ENCODE measurements at places on chromosomes 6 and 20.

DNA sequence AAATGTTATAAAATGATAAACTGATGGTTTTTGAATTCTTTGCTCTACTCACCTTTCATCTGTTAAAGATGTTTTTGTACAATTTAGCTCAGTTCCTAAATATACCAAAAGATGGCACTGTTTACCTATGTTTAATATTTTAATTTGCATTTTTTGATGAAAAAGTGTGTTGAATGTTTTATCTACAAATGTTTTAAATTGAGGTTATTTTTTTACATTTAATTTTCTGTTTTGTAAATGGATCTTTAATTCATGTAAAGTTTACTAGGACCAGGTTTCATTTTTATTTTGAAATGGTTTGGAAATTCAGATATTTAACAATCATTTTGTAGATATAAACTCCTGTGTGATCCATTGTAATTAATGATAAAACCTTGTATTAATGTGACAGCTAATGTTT is 30.0 kb downstream of the CDKAL1 start:
- no peak for DNase-seq

DNA sequence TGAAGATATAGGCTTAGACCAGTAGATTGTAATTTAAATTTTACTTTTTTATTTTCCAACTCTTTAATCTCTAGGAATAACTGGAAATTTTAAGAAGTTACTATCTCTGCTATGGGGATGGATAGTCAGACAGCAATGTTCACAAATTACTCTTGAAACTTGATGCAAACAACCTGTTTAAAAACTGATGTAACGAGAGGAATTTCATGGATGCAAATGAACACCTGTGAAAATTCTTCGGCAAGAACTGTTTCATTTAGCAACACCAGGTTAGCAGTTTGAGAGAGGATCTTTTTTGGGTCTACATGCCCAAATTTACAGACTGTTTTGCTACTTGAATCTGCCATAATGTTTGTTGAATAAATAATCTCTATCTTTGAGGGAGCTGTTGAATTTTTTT is 20.0 kb upstream of the RSPH3 start:
- DNase-seq: no peak

- no peak for DNase-seq
Measured at GRCh38 chr20:54058420-54059139, 11.8 kb downstream of the BCAS1 start.

DNA sequence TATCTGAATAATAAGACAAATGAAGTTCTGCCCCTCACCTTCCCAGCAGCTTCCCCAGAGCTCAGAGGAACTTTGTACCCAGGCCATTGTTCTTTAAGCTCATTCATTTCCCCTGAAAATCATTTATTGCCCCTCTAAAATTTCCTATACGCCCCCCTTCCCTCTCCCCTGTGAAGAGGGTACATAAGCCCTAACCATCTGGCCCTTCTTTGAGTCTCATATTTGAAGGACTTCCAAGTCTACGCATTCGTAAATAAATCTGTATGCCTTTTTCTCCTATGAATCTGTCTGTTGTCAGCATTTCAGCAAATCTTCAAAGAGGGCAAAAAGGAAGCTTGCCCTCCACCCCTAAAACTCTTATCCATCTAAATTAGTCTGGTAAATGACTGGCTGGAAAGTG is 73.1 kb upstream of the DST start:
- DNase-seq: no peak

DNA sequence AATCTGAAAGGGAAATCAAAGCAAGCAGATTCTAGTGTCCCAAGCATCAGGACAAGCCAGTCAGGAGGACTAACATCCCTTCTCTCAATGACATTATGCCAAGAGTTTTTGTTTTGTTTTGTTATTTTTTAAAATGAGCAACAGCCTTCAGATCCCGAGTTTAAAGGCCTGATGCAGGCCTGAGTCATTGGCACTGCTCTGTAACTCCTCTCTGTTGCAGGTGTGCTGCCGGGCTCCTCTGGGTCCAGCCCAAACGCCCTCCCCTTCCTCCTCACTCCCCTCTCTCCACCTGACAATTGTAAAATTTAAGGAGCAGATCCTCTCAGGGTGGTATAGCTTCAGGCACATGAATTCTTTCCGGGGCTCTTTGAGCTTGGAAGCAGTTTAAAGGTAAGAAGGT is 502.0 kb downstream of the BMP2 start:
- no peak for DNase-seq

GRCh38 chr6:3744211-3744900 is 7.2 kb downstream of the PXDC1 start:
- DNase-seq: no peak

DNA sequence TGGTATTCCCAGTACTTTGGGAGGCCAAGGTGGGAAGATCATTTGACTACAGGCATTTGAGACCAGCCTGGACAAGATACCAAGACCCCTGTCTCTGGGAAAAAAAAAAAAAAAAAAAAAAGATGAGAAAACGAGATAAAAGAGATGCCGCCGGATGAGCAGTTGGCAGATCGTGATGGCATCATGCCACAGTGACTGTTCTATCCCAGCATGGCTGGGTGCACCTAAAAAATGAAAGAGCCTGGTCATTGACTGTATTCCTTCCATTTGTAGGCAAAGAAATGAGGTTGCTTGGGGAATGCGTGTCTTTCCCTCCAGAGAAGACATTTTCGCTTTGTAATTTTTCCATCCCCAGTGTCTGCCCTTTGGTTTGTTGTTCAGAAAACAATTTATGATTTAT is 12.9 kb downstream of the AKAP12 start:
- no peak for DNase-seq

- DNase-seq: no peak
Measured at GRCh38 chr6:6775074-6775473, 186.6 kb downstream of the LY86 start.

- peak; percentile 59 for DNase-seq
Measured at GRCh38 chr6:28225056-28225834, at the start of gene ZSCAN9. Gene ZSCAN9 (plus strand): TSS chr6:28225275. CDS start chr6:28227085, 1,810 bp downstream.

GRCh38 chr20:14518648-14519047 is 181.2 kb upstream of the FLRT3 start:
- DNase-seq: no peak

- DNase-seq: peak; percentile 26
Measured at GRCh38 chr6:11092668-11093375, 812 bp upstream of the SMIM13 start.

DNA sequence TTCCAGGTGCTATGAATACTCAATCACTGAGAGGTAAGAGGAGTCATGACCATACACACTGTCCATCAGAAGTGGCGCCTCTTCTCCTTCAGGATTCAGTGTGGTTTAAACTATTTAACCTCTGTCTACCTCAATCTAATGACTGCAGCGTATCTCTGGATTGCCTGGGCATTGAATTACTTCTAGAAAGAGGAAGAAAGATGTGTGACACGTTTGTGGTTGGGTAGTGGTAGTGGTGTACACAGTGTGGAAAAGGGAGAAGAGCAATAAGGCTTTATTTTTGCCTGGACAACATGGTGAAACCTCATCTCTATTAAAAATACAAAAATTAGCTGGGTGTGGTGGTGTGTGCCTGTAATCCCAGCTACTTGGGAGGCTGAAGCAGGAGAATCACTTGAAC is 38.0 kb upstream of the ECHDC1 start:
- DNase-seq: no peak

DNA sequence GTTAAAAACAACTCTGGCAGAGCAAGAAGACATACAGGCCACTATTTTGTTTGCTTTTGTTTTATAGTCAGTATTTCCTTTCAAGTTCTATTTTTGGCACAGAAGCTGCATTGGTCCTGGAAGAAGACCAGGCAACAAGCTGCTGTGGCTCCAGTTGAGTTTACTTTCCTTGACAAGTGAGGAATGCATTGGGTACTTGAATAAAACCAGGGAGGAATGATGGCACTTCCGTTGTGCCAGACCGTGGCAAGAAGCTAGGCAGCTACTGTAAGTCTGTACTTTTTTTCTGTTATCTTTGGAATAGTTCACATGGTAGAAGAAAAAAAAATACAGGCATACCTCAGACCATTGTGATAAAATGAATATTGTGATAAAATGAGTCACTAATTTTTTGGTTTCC is 66.3 kb downstream of the NCOA3 start:
- DNase-seq: no peak

DNA sequence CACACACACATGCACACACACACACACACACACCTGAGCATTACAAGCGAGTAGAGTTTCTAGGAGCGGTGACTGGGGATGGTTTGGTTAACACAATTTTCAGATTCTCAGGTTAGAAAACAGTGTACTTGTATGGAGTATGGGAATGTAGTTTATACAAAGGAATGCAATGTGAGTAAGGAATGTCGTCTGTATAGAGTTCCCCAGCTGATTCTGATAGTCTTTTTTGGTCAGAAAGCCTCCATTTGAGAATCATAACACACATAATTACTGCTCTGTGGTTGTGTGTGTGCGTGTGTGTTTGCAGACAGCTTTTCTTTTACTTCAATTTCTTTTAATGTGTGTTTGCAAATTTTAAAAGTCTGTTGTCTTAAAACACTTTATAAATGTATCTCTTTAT is 93.2 kb downstream of the MYO6 start:
- no peak for DNase-seq

- no peak for DNase-seq
Measured at GRCh38 chr20:31975874-31976273, 7.9 kb downstream of the XKR7 start.

- DNase-seq: no peak
Measured at GRCh38 chr6:142797159-142797558, 147.8 kb downstream of the HIVEP2 start.

DNA sequence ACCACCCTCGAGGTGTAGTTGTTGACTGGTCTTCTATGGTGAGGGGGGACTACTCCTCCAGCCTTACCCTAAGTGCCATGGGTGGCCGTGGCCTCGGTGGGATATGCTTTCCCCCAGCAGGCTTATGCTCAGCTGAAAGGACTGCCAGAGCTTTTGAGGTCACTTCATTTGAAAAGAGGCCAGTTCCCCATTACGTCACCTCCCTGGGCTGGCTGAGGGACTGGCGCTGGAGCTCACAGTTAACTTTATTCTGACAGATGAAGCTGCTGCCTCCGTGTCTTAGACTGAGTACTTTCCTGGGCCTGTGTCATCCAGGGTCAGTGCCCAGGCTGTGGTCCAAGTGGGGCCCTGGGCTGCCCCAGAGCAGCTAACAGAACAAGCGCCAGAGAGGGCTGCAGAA is 42.8 kb upstream of the PCMTD2 start:
- no peak for DNase-seq

DNA sequence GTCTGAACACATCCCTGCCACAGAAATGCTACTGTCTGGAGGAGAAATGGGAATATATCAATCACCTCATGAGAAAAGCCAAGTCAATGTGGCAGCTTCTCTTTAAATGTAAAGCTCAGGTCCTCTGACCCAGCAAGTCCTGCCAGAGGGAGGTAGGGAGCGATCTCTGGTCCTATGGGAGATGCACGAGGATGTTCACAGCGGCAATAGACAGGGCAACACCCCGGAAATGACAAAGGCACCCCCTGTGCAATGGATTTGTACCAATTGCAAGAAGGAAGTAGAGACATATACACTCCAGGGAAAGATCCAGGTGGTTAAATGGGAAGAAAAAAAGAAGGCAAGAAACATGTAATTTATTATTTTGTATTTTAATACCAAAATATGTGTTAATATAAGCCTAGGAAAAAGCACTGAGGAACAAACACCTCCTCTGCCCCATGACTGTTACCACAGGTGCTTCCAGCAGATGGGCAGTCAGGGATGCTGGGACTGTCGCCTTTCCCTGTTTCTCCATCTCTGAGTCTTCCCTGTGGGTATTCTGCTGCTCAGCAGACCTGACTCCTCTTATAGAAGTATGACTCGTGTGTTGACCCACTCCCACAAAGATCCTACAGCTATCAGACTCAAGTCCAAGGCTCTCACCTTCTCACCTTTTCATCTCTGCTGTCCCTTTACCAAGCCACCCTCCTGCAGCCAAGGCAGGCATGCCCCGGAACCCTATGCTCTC is 20.8 kb downstream of the ATP9A start:
- DNase-seq: no peak

DNA sequence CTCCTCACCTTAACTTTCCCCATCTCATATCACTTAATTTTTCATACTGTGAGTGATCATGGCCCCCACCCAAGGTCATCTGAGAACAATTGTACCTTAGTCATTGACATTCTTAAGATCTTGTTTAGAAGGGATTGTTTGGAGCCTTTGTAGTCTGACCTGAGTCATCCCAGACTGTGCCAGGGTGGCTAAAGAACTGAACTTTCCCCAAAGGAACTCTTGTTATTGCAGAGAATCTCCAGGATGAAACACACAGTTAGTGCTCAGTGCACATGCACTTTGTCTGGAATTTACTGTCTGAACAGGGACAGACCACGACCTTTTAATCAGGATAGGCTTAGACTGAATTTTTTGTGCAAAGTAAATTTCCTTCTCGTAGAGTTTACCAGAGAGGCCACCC is 112.6 kb upstream of the CCN2 start:
- no peak for DNase-seq

GRCh38 chr6:75211920-75212590 is 6.2 kb upstream of the COL12A1 start:
- no peak for DNase-seq

GRCh38 chr6:156618600-156619205 is 158.5 kb upstream of the ARID1B start:
- DNase-seq: no peak

DNA sequence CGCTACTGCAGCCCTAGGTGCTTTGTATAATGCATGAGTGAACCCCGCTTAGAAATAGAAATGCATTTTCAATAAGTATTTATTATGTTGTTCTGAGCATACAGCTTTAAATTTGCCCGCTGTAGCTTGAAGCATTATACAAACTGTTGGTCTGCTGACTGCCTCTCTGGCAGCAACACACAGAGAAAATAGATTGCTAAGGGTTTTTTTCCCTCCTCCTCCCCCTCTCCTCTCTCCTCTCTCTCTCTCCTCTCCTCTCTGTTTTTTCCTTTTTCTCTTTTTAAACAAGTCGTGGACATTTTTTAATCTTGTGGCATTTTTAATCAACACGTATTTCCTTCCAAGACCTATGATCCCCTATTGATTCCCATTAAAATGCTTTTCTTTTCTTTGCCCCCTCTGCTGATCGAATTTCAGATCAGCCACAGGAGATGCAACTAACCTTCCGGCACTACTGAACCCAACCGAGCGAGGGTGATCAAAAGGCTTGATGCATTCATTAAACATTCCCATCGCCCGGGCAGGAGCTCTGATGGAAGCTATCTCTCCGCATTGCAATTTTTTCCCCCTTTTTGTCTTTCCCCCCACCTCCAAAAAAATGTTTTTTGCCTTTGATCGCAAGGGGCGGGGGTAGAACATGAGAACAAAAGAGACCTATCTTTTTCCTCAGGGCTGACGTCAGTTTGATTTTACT is 90.7 kb upstream of the ARID1B start:
- DNase-seq: peak; percentile 24

GRCh38 chr20:41408156-41408794 is 41.7 kb upstream of the EMILIN3 start:
- DNase-seq: peak; percentile 6

- no peak for DNase-seq
Measured at GRCh38 chr6:33776764-33777163, 12.2 kb downstream of the LEMD2 start.
